ENCODE measurements at places on chromosomes 6 and 20.

- no peak for DNase-seq
Observed at GRCh38 chr20:1163105-1163504, 21.7 kb downstream of the TMEM74B start.

DNA sequence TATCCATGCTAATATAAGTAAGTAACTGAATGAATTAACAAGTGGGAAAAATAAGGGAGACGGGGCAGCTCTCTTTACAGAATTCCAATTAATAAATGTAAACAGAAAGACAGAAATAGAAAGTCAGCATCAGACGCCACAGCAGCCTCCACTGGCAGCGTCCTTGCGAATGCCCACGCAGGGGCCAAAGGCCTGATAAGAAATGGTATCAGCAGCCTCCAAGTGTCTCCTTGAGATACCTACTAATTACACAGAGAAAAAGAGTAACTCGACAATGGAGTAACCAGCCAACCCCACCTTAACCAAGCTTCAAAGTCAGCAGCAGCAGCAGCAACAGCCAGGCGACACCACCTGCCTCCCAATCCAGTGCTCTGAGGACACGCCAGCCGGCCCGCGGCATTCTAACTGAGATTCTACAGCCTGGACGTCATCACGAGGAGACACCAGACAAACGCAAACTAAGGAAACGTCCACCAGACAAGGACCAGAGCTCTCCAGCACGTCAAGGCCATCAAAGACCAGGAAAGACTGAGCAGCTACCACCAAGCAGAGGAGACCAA, 78.8 kb downstream of the TAF4 start:
- DNase-seq: no peak

DNA sequence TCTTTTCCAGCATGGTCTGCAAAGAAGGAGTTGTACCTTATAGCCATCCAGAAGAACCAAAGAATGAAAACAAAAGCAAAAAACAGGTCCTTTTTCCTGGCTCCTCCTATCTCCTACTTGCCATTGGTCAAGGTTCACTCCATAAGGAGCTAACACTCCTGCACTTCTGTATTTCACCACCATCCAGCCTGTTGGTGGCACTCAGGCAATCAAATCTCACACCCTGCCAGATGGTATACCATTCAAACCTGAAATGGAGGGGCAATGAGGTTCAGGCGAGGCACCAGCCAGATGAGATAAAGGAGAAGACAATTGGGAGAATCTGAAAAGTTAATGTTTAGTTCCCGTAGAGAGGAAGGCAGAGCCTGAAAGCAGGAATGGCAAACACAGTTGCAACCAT, 203.8 kb downstream of the ALDH8A1 start:
- no peak for DNase-seq

DNA sequence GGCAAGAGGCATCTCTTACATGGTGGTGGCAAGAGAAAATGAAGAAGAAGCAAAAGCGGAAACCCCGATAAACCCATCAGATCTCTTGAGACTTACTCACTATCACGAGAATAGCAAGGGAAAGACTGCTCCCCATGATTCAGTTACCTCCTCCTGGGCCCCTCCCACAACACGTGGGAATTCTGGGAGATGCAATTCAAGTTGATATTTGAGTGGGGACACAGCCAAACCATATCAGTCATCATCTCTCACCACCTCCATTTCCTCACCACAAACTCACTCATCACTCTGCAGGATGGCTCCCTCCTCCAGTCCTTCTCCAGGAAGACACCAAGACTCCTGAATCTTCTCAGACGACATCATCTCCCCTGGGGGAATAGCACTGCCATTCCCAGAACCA, 25.8 kb upstream of the SLC16A10 start:
- no peak for DNase-seq

DNA sequence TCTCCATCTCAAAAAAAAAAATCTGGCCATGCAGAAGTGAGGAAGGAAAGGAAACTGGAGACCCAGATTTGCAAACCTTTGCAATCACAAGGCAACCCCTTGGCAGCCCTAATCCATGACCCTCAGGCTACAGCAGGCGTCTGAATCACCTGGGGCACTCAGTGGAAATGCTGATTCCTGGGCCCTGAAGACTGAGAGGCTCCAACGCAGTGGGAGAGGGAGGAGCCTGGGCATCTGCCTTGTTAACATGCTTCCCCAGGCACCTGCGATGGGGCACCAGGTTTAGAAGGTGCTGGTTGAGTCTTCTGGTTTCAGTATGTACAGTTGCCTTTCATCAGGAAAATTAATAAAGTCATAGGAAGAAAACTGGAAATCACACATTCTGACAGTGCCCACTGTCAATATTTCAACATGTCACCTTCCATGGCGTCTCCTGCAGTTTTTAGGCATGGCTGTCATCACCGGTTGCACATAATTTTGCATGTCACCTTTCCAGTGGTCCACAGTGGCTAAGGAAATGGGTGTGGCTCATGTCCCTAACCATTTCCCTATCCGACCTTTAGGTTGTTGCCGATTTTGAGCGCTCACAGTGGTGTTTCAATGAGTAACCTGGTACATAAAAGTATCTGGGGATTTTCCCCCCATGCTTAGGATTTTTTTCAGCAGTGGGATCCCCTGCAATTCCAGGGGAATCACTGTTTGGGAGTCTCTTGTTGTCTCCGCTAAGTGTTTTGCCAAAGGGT, 56.9 kb downstream of the PREX1 start:
- DNase-seq: no peak

DNA sequence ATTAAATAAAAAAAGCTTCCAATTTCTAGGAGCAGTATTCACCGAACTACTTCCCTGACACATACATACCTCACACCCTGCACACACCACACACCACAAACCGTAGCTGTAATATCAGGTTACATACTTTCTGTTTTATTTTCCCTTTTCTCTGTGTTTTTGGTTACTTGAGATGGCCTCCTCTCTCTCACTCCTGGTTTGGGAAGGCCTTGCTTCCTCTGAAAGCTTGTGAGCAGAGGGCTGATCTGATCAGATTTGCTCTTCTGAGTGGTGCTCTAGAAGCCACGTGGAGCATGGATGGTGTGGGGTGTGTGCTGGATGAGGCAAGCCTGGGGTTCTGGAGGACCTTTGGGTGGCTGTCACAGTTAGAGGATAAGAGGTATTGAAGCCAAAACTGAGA, 20.9 kb downstream of the UTRN start:
- DNase-seq: no peak

GRCh38 chr20:57586943-57587277, 26.0 kb downstream of the PCK1 start:
- DNase-seq: no peak

GRCh38 chr20:45576995-45577394, 2.1 kb downstream of the WFDC8 start:
- DNase-seq: no peak

DNA sequence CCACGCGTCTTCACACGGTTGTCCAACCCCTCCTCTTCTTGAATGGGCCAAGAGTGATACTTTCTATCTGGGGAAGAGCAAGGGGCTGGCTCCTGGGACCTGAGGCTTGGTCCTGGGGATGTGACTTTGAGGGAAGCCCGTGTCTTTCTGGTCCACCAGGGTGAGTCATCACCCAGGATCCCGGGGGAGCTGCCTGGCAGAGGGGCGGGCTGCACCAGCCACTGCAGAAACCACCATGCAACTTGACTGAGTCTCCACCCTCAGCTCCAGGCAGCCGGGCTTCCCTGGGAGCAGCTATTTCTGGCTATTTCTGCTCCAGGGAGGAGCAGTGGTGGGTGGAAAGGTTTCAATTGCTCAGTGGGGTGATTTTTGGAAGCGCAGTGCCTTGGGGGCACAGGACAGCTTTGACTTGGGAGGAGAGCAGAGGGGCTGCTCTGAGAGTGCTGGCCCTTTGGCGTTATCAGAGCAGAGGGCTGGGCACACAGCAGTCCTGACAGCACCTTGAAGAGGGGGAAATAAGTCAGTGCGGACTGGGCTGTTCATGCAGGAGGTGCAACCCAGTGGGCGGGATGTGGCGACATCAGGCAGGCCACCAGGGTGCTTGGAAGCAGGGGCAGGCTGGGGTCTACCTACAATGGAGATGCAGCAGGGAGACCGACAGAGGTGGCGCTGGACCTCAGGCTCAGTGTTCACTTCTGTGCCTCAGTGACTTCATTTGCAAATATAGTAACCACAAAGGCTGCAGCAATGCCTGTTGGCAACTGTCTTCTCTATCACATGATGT, 45.1 kb upstream of the FAM83D start:
- DNase-seq: no peak

- peak; percentile 11 for DNase-seq
Observed at GRCh38 chr6:134882426-134883038, 67.4 kb downstream of the ALDH8A1 start.

GRCh38 chr6:3102875-3103274, 15.6 kb upstream of the BPHL start:
- no peak for DNase-seq

GRCh38 chr6:44665143-44665542, 277.6 kb downstream of the CDC5L start:
- no peak for DNase-seq

DNA sequence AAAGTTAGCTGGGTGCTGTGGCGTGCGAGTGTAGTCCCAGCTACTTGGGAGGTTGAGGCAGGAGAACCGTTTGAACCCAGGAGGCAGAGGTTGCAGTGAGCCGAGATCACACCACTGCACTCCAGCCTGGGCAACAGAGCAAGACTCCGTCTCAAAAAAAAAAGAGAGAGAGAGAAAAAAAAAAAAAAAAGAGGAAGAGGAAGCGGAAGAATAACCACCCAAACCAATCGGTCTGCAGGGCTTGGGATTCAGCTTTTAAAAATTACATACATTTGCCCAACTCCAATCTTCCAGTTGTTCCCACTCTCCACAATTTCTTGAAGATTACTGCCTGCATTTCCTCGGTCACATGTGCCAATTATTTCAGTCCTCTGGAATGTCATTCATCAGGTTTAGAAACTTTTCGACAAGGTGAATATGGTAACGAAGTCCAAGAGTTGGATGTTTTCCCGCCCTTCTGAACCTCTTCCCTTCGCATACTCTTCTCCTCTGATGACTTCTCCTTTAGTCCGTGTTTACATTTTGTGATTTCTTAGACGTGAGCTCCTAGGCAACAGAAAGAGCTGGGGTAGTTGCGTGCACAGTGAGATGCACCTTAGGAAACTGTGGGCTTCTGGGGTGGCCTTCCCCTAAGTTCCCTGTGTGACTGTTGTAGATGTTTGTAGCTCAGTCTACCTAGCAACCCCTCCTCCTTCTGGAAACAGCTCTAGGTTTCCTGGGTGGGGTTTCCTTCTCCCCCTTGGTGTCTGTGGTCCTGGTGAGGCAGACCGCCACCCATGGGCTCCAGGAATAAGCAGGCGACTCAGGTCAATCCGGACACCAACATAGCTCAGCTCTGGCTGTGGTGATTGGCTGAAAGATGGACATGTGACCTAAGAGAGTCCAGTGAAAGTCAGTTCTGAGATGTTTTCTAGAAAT, 63.0 kb upstream of the NCOA3 start:
- DNase-seq: no peak

GRCh38 chr6:46511320-46511719, 20.1 kb upstream of the RCAN2 start:
- DNase-seq: no peak

GRCh38 chr20:60559462-60559861, 601.2 kb downstream of the CDH26 start:
- DNase-seq: no peak

DNA sequence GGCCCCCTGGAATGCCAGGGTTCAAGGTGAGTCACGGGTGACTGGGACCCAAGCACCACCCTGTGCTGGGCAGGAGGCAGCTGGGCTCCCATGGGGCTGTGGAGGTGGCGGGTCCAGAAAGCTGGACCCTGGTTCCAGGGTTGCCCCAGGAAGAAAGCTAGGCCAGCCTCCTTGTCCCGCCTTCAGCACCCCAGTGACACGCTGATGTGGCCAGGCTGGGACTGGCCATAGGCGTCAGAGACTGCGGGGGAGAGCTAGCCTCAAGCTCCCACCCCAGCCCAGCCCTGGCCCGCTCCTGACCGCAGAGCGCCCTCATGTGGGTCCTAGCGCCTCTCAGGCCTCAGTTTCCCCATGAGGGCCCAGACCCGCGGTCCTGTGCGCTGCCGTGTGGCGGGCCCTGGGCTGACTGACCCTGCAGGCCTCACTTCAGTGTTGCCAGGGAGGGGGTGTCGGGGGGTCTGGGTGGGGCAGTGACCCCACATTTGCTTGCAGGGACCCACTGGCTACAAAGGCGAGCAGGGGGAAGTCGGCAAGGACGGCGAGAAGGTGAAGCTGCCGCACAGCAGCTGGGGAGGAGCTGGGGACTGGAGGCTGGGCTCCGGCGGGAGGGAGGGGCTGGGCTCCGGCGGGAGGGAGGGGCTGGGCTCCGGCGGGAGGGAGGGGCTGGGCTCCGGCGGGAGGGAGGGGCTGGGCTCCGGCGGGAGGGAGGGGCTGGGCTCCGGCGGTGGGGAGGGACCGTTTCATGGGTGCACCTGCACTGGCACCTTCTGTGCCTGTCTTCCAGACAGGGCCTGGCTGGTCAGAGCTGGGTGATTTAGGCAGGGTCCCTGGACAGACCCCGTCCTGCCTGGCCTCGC, 7.9 kb downstream of the COL9A3 start:
- peak; percentile 28 for DNase-seq

- DNase-seq: no peak
Observed at GRCh38 chr6:17098538-17098937, 3.3 kb upstream of the STMND1 start.

DNA sequence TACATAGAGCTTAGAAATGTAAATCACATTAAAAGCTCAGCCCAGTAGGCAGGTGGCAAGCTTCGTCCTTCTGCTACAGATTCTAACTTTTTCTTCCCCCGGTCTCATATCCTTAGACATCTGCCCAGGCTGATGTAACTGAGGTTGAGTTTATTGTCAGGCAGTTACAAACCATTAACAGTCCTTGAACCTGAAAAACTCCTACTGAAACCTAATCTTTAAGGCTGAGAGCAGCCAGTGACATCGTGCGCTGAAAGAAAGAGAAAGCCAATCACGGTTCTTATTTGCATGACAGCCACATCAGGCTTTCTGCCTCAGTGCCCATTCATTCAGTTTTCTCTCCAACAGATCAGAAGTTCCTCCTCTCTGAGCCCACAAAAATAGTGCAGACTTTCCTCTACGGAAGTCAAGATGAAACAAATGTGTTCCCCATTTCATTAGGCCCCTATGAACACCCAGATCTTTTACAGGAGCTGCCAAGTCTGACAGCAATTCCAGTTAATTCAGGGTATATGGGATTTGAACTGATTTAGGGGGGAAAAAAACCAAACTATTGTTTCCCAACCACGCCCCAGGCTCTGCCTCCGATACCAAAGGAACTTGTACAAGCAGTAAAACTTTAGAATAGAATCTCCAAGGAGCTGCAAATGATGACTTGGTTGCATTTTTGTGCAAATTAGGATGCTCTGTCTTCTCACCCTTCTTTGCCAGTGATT, at the start of gene NHSL1:
TSS of gene NHSL1 (minus strand) at position 192 of the 716 bp plus-strand sequence. CDS start 204 bp downstream, outside the sequence.
- no peak for DNase-seq

GRCh38 chr6:106509420-106510089, 119.7 kb downstream of the RTN4IP1 start:
- no peak for DNase-seq

DNA sequence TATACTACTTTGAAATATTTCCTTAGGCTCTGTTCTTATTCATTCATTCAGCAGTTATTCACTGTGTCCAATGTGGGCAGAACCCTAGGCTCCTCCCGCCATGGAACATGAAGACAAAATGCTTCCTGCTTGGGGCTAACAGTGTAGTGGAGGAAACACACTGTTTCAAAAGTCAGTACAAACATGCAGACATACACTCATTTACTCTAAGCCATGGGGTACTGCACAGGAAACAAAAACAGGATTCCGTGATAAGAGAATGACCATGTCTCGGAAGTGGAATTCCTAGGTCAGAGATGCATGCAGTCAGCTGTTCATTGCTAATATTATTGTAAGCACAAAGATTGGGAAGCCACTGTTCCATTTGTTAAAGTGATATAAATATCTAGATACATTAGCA, 18.4 kb upstream of the FAM209A start:
- DNase-seq: no peak
